ENCODE measurements at places on chromosomes 4 and X.

GRCh38 chr4:11724731-11725130, 296.0 kb upstream of the HS3ST1 start:
- DNase-seq: no peak

- no peak for DNase-seq
Measured at GRCh38 chrX:629230-630006, 1.2 kb upstream of the SHOX start.

- DNase-seq: no peak
Measured at GRCh38 chr4:78689700-78690323, 86.3 kb upstream of the BMP2K start.

- DNase-seq: no peak
Measured at GRCh38 chrX:97167333-97167732, 283.6 kb downstream of the RPA4 start.

DNA sequence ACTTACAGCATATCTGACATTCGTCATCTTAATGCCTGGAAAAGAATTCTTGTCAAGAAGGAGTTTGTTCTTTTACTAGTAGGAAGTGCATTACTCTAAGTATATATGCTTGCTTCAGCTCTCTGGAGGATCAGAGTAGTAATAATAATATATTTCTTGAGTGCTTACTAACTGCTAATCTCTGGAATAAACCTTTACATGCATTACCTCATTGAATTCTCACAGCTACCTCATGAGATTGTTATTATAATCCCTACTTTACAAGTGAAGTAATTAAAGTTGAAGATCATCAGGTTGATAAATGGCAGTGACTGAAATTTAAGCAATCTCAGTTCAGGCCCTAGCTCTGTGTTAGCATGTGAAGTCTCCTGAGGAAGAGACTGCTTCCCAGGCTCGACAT, 115.0 kb upstream of the PDE5A start:
- no peak for DNase-seq

- DNase-seq: no peak
Measured at GRCh38 chrX:25873196-25873595, 264.9 kb upstream of the MAGEB18 start.

GRCh38 chrX:35665311-35665710, 132.8 kb upstream of the MAGEB16 start:
- DNase-seq: no peak

DNA sequence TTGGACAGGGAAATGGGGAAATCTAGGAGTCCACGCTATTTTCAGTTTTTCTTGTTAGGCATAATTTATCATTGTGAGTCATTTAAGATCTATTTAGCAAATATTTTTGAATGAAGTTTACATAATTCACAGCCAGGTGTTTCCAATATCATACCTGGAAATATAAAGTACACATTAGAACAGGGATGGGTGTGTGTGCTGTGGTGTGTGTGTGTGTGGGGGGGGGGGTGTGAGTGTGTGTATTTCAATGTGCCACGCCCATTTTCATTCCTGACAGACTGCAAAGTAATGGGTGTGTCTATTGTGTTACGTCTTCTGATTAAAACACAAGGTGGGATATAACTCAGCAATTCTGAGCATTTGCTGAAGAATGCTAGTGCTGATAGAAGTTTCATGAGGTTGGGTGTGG, 33.2 kb downstream of the ARHGAP10 start:
- DNase-seq: no peak

GRCh38 chrX:70497026-70497425, 52.4 kb downstream of the DLG3 start:
- DNase-seq: no peak

- DNase-seq: no peak
Measured at GRCh38 chr4:163157157-163157556, 9.5 kb downstream of the NAF1 start.

- DNase-seq: no peak
Measured at GRCh38 chrX:115898382-115899001, 272.1 kb upstream of the AGTR2 start.

- no peak for DNase-seq
Measured at GRCh38 chr4:185035284-185035683, 17.0 kb downstream of the HELT start.

DNA sequence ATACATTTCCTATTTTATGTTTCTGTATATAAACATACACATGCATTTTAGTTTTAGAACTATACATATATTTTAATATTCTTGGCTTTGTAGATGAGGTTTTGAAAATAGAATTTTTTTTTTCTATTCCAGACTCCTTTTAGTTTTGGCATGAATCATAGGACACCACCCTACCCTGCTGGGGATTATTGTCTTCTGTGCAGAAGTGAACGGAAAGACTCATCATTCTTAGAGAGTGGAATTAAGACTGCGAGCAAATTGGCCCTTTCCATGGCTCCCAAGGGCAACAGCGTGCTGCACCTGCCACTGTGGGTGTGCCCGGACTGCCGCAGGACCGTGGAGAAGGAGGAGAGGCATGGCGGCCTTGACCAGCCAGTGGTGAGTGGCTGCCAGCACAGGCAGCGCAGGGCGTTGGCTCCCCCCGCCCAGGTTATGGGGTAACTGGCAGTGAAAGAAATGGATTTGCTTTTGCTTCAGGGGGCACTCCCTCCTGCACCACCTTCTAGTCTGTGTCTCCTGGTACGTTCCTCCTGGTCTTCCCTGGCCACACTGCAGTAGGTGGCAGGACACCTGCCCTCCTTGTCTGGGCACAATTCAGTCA, 59.6 kb downstream of the FAM193A start:
- no peak for DNase-seq

DNA sequence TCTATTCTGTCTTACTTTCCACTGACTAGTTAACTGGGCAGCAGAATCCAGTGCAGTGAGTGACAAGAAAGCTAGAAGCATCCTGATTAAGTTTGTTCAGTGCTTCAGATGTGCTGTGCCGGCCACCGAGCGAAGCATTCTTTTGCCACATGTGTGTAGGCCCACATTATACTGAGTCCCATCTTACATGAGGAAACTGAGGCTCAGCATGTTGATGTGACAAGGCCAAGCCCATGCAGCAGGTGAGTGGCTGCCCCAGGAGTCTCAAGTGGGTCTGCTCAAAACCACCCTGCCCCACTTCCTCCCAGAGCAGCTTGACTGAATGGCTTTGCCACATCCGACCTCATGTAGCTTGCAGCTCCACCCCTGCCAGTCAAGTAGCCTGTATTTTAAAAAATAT, 50.5 kb downstream of the RHOH start:
- peak; percentile 70 for DNase-seq

Measured in T-cell (primary cell).